CD4-positive, alpha-beta T cell treated with Interleukin-2 at 100 ng/mL for 4 hours (primary cell): ENCODE measurements at places on chromosomes 11 and 22.

- DNase-seq: peak; percentile 72
Observed at GRCh38 chr11:63888170-63889086, 28.5 kb downstream of the RCOR2 start.

DNA sequence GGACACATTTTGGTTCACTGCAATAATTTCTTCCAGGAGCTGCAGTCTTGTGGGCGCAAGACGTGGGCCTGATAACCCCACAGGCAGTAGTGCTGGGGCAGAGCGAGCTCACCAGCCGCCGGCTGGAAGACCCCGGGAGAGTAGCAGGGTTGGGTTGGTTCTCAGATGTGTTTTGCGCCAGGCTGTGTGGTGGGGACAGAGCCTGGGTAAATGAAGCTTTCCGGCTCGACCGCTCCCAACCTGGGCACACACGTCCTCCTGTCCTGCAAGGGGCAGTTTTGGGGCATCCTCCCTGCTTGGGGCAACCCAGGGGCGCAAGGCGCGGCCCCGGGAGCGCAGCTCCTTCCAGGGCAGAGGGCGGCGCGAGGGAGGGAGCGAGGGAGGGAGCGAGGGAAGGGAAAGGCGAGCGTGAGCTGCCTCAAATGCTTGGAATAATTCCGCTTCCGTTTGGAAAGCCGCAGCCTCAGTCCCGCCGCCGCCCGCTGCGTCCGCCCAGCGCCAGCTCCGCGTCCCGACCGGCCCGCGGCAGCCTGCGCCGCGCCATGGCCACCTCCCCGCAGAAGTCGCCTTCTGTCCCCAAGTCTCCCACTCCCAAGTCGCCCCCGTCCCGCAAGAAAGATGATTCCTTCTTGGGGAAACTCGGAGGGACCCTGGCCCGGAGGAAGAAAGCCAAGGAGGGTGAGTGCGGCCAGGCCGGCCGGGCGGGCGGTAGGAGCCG is at the start of gene PARVA:
TSS of gene PARVA (plus strand) at position 466 of the 718 bp plus-strand sequence. CDS start at position 543, 77 bp downstream.
- DNase-seq: no peak

GRCh38 chr11:33307984-33308383 is 50.8 kb downstream of the HIPK3 start:
- no peak for DNase-seq

GRCh38 chr11:109789901-109790300 is 303.3 kb upstream of the ZC3H12C start:
- DNase-seq: no peak

DNA sequence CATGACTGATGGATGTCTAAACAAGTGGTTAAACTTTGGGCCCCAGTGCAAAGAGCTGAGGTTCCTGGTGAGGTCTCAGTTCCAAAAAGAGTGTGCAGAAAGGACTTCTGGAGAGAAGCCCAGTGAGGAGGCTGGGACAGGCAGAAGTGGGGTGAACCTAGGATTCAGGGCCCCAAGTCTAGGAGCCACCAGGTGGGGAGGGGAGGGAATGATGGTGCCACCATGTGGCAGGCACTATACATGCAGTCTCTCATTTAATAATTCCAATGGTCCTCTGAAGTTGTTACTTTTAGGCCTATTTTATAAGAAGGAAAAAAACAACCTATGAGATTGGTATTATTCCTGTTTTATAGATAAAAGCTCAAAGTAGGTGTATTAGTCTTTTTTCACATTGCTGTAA is 102.0 kb downstream of the INSC start:
- no peak for DNase-seq

DNA sequence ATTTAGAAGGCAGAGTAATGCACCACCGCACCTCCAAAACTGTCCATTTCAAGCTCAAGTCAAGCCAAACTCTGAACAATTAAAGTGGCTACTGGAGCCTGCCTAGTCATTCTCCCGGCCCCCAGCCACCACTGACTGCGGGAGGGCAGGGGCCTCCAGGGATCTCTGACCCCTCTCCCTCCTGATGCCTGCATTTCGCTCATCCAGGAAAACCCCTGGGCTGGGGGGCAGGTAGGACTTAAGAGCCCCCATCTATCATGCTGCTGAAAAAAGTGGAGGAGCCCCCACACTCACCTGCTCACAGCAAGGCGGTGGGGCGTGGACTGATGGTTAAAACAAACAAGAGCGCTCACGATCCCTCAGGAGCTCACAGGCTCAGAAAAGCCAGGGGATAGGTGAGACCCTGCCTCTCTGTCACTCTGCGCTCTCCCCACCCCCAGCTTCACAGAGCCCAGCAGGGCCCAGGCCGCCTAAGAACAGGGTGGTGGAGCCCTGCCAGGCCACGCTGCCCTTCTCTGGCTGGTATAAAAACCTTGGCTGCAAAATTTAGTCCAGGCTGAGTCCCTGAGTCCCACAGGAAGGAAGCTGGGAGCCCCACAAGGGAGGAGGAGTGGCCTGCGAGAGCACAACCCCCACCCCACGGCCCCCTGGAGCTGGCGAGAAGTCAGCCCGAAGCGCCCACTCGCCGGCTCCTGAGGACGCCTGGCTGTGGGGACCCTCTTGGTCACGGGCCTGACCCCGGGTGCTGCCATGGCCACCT is 21.0 kb upstream of the MOB2 start:
- DNase-seq: no peak

DNA sequence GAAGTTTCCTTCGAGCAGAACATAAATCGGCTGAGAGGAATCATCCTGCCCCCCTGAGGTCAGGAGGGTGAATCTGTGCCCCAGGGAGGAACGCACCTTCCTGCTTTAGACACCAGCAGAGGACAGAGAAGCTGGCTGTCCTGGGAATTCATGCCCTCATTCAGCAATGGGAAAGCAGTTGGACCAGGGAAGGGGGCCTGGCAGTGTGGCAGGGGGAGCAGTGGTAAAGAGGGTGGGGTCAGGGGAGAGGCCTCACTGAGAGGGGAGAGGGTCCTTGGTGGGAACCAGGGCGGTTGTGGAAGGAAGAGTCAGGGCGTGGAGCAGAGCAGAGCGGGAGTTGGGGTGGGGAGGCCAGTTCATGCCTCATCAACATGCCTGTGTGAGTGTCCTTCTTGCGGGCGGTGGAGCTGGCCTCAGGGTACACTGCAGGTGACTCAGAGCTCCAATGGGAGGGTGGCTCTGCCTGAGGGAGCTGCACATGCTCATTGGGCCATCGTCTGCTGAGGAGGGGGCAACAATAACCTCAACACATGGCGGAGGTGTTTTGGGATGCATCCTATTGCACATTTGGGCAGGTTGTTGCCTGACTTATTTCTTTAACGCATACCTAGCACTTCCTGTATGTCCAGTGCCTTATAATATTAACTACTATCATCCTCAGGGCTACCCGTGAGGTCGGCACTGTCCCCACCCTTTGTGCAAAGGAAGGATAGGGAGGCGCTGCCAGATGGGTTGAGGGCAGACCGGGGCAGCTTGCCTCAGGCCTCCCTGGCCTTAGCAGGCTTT is 23.2 kb downstream of the MED15 start:
- no peak for DNase-seq

DNA sequence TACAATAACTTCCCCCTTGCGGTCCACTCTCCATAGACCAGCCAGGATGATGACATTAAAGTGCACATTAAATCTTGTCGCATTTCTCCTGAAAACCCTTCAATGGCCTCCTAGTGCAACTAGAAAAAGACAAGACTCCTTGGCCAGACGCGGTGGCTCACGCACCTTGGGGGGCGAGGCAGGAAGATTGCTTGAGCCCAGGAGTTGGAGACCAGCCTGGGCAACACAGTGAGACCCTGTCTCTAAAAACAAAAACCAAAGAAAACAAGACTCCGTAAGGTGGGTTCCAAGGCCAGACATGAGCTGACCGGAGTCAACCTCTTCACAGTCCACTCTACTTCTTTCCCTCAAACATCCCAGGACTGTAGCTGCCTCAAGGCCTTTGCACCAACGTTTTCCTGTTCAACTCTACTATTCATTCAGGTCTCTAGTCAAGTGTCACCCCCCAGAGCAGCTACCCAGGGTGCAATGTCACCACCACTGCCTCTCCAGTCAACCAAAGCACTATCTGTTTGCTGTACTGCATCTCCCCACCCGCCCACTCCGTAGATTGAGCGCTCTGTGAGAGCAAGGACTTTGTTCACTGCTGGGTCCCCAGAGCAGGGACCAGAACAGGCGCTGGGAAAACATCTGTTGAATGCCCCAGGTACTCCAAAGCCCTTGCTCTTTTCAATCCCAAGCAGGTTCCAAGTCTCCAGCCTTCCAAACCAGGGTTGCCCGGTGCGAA is 739 bp downstream of the ZMAT5 start:
- no peak for DNase-seq

- DNase-seq: no peak
Observed at GRCh38 chr11:46588131-46588530, 5.7 kb downstream of the AMBRA1 start.

DNA sequence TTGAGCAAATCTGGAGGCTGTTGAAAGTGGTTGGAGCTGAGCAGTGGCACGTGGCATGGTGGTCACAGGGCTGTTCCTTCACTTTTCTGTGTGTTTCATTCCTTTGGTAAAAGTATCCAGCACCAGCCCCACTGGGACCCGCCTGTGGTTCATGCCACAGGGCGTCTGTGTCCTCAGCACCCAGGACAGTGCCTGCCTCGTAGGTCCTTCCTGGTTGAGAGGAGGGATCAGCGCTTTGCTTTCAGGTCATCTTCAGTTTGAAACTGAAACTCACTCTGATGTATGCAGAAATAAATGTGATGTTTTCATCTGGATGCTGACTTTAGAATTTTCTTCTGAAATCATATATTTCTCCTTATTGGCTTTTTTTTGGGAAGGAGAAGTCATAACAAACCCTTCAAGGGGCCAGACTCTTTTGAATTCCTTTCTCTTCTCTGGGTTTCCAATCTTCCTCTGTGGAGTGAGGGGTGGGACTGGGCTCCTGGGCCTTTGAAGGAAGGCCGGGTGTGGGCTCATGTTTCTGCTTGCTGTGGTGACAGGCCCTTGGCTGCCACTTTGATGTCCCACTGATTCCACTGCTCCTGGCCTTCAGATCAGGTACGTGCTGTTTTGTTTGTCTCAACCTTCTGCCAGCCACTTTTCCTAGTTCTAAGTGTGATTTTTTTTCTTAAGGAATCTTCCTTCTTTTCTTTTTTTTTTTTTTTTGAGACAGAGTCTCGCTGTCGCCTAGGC is 26.2 kb downstream of the TBC1D22A start:
- peak; percentile 19 for DNase-seq

GRCh38 chr11:68040101-68040956 is 1.5 kb downstream of the TCIRG1 start:
- DNase-seq: peak; percentile 43

- peak; percentile 69 for DNase-seq
Observed at GRCh38 chr11:72736452-72737069, 15.6 kb downstream of the ARAP1 start.

- no peak for DNase-seq
Observed at GRCh38 chr11:73147771-73148681, 5.9 kb upstream of the FCHSD2 start.

- DNase-seq: no peak
Observed at GRCh38 chr11:12048936-12049790, 40.7 kb upstream of the DKK3 start.
